Smooth muscle cell of the pulmonary artery (primary cell): ENCODE measurements at places on chromosomes 1 and 21. TPM values are rescaled to one million over a fixed set of nuclear protein-coding genes. Genes with fewer than 3 reads are reported as not detected.

The COPA gene
- 367 and 385 TPM in 2 replicates for total RNA-seq

The SH2D5 gene
- 1.0 and 16.6 TPM in 2 replicates for total RNA-seq

The NHLH1 gene
- 0.07 TPM in 2 replicates for total RNA-seq

The KIF2C gene
- total RNA-seq: 3.2 and 9.3 TPM in 2 replicates

The CLK2 gene
- total RNA-seq: 33.0 and 36.0 TPM in 2 replicates

The DIP2A gene
- 27.4 and 33.4 TPM in 2 replicates for total RNA-seq

The ALG14 gene
- total RNA-seq: 2.7 and 3.5 TPM in 2 replicates

The MAN1C1 gene
- 5.8 and 13.4 TPM in 2 replicates for total RNA-seq

The LCE3D gene
- not detected in 2 replicates for total RNA-seq

The NEK2 gene
- 2.5 and 8.5 TPM in 2 replicates for total RNA-seq
